Activated naive CD8-positive, alpha-beta T cell treated with anti-CD3 and anti-CD28 coated beads for 36 hours (primary cell): ENCODE measurements at places on chromosomes 2 and 18. TPM values are rescaled to one million over a fixed set of nuclear protein-coding genes. Genes with fewer than 3 reads are reported as not detected.

PSMG2 gene
- 121 TPM for total RNA-seq

CDH19 gene
- total RNA-seq: not detected

SLC40A1 gene
- 3.0 TPM for total RNA-seq

GALR1 gene
- not detected for total RNA-seq

C2orf78 gene
- total RNA-seq: not detected

STAT4 gene
- 80.6 TPM for total RNA-seq

HOXD12 gene
- not detected for total RNA-seq

DNA sequence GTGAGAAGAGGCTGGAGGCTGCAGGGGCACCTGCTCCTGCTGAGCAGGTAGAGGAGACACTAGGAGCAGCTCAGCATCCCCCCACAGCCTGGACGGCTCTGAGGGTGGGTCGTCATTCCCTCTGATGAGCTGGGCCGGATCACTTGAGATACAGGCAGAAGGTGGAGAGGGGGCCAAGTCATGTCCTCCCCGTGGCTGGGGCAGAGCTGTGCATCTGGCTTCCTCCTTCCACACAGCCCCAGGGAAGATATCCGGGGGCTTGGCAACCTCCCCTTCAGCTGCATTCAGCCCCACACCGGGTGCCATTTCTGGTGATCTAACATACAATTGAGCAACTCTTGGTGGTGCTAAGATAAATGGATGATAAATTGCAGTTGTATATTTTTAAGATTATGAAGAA, 236.9 kb downstream of the LDLRAD4 start:
- H3K36me3 ChIP-seq: peaks cover 20% of the 10 kb centered on the region
- no peak for DNase-seq
- H3K4me1 ChIP-seq: peaks cover 42% of the 10 kb centered on the region
- H3K27me3 ChIP-seq: no peaks in the 10 kb centered on the region

DNA sequence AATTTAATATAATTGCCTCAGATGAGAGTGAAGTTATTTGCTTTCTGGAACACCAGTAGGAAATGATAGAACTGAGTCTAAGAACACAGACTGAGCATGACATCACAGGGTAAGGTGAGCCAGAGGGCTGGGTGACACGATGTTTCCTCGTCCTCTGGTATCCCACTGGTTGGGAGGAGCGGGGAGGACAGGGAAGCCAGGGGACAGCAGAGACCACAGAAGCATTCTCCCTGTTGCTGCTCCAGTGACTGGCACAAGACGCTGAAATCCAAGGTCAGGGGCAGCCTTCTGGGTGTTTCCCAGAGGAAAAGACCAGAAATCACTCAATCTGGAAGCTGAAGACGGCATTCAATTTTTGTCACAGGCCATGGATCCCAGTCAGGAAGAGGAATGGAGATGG, 363.4 kb upstream of the SOX11 start:
- H3K4me3 ChIP-seq: no peak overlapping the region
- no peak overlapping the region for H3K27ac ChIP-seq

DNA sequence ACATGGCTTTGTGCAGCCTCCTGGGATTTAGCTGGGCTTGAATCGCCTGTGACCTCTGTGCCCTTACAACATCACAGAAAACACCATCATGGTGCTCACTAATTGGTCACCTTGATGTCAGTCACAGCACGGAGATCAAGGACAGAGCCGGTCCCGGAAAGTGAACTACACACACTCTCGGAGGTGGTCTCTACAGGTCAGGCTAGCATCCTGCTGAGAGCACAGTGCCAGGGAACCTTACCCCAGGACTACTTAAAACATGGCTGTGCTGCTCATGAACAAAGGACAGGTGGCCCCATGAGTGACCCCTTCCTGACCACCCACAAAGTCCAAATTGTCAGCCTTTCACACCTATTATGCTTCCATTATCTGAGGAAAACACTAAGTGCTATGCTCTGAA, 1782.1 kb upstream of the CELF4 start:
- no peaks in the 10 kb centered on the region for H3K27me3 ChIP-seq
- DNase-seq: no peak
- no peaks in the 10 kb centered on the region for H3K36me3 ChIP-seq
- no peak overlapping the region for H3K27ac ChIP-seq

DNA sequence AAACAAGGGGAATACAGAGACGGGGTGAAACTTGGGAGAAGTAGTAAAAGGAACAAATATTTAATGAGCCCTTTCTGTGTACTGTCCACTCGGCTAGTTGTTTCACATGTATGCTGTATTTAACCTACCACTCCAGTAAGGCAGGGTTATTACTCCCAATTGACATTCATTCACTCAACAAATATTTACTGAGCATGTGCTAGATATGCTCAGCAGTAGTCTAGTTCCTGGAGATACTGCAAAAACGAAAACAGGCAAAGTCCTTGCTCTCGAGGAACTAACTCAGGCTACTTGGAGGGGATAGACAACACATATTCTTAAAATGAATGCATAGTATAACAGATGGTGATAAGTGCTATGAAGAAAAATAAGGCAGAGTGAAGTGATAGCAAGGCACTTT, 207.3 kb downstream of the SS18 start:
- no peaks in the 10 kb centered on the region for H3K4me1 ChIP-seq
- no peak overlapping the region for H3K4me3 ChIP-seq
- no peak for DNase-seq
- H3K27me3 ChIP-seq: peaks cover 15% of the 10 kb centered on the region
- peaks cover 3% of the 10 kb centered on the region for H3K36me3 ChIP-seq

DNA sequence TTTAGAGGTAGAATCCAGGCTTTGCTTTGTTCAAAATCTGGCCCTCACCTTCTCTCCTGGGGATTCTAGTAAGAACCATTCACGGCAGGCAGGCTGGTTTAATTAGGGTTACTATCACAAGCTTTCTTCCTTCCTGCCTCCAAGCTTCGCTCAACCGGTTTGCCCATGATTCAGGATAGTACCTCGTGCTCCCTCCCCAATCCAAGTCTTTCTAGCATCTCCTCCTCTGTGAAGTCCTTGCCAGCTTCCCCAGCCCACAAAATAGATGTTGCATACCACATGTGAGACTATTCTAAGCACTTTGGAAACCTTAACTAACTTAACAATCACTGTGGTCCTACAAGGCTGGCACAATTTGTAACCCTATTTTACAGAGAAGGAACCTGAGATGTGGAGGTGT, 135.1 kb downstream of the SOCS6 start:
- peaks cover 10% of the 10 kb centered on the region for H3K27me3 ChIP-seq
- H3K36me3 ChIP-seq: no peaks in the 10 kb centered on the region
- no peak overlapping the region for H3K27ac ChIP-seq
- no peak overlapping the region for H3K4me3 ChIP-seq
- H3K4me1 ChIP-seq: peaks cover 7% of the 10 kb centered on the region

DNA sequence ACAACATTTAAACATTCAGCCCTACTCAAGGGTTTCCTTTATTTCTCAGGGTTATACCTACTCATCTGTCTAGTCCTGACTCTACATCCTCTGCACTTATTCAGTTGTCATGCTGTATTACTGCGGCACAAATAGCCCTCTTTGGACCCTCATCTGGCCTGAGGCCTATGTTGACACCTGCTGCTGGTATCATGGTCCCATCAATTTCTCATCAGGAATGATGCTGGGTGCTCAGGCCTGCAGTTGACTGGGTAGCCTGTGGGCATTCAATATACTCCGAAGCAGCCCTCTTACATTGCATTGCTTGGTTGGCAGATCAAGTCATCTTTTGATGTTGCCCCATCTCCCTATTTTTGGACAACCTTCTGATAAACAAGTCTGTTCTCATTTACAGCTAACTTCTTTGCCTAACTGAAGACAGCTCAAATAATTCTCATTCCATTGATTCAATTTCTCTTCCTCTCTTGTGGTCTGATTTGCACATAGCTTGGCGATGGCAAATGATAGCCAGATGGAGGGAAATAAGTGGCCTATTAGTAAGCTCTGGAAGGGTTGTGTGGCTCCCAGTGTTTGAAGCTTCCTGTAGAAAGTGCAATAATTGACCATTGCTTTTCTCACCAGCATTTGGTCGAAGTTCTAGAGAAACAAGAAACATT, 19.1 kb upstream of the MC4R start:
- H3K27me3 ChIP-seq: no peaks in the 10 kb centered on the region
- no peaks in the 10 kb centered on the region for H3K4me1 ChIP-seq
- H3K4me3 ChIP-seq: no peak overlapping the region
- no peak for DNase-seq
- no peaks in the 10 kb centered on the region for H3K36me3 ChIP-seq
- H3K27ac ChIP-seq: no peak overlapping the region

GRCh38 chr2:42933824-42934254, 141.5 kb upstream of the HAAO start:
- H3K36me3 ChIP-seq: no peaks in the 10 kb centered on the region
- DNase-seq: no peak
- no peak overlapping the region for H3K27ac ChIP-seq
- H3K4me3 ChIP-seq: no peak overlapping the region
- H3K4me1 ChIP-seq: peaks cover 3% of the 10 kb centered on the region
- no peaks in the 10 kb centered on the region for H3K27me3 ChIP-seq

- H3K27ac ChIP-seq: no peak overlapping the region
- H3K4me1 ChIP-seq: no peaks in the 10 kb centered on the region
- H3K27me3 ChIP-seq: no peaks in the 10 kb centered on the region
- DNase-seq: no peak
These were observed 55.3 kb downstream of the C2orf76 start for GRCh38 chr2:119311371-119311770.

- no peaks in the 10 kb centered on the region for H3K36me3 ChIP-seq
- no peak for DNase-seq
- no peak overlapping the region for H3K27ac ChIP-seq
These were observed 84.7 kb upstream of the TMEM200C start for GRCh38 chr18:5979971-5980457.

DNA sequence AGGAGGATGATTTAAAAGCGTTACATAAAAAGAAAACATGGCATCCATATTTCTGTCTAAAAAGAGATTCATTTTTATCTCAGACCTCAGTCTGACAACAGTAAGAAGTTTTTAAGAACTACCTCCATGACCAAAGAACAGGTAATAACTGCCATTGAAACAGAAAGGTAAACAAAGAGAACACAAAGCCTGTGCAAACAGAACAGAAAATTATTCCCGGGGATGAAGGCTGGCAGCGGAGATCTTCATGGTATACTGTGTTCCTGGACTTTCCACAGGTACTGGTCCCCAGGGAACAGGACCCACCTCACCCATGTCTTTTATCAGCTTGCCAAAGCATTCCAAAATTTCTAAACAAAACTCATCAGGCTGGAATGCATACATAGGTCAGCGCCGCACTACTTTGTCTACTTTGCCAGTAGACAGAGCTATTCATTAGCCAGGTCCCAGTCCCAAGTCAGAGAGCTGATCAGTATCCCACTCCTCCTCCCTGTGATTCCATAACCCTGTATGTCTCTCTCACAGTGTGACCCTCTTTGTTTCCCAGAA, 277.3 kb downstream of the MBD2 start:
- H3K27me3 ChIP-seq: no peaks in the 10 kb centered on the region
- no peaks in the 10 kb centered on the region for H3K36me3 ChIP-seq
- DNase-seq: no peak
- no peak overlapping the region for H3K27ac ChIP-seq

- peaks cover 35% of the 10 kb centered on the region for H3K36me3 ChIP-seq
- no peaks in the 10 kb centered on the region for H3K27me3 ChIP-seq
- no peak for DNase-seq
- no peak overlapping the region for H3K27ac ChIP-seq
These were observed 98.6 kb downstream of the AAK1 start for GRCh38 chr2:69544951-69545350.

- H3K4me1 ChIP-seq: peaks cover 10% of the 10 kb centered on the region
- H3K27ac ChIP-seq: no peak overlapping the region
- no peak overlapping the region for H3K4me3 ChIP-seq
- H3K36me3 ChIP-seq: no peaks in the 10 kb centered on the region
- no peak for DNase-seq
- H3K27me3 ChIP-seq: peaks cover 8% of the 10 kb centered on the region
These were observed 23.2 kb downstream of the ABCB11 start for GRCh38 chr2:169007941-169008340.

- H3K4me3 ChIP-seq: no peak overlapping the region
- no peak overlapping the region for H3K27ac ChIP-seq
- DNase-seq: no peak
- H3K27me3 ChIP-seq: no peaks in the 10 kb centered on the region
These were observed 16.2 kb downstream of the CENPO start for GRCh38 chr2:24809316-24810007.
